Activated CD4-positive, alpha-beta T cell treated with anti-CD3 and anti-CD28 coated beads for 24 hours (primary cell): ENCODE measurements at places on chromosomes 16 and 17.

- peak; percentile 32 for DNase-seq
Observed at GRCh38 chr17:27807567-27808470, 7.5 kb upstream of the NOS2 start.

DNA sequence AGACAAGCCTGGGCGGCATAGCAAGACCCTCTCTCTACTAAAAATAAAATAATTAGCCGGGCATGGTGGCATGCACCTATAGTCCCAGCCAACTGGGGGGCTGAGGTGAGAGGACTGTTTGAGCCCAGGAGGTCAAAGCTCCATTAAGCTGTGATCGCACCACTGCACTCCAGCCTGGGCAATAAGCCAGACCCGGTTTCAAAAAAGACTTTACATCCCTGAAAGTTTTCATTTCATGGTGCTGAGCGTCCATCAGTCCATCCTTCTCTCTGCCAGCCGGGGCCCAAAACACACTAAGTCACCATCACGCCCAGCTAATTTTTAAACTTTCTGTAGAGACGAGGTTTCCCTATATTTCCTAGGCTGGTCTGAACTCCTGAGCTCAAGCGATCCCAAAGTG, 10.6 kb downstream of the RAB40B start:
- DNase-seq = no peak

DNA sequence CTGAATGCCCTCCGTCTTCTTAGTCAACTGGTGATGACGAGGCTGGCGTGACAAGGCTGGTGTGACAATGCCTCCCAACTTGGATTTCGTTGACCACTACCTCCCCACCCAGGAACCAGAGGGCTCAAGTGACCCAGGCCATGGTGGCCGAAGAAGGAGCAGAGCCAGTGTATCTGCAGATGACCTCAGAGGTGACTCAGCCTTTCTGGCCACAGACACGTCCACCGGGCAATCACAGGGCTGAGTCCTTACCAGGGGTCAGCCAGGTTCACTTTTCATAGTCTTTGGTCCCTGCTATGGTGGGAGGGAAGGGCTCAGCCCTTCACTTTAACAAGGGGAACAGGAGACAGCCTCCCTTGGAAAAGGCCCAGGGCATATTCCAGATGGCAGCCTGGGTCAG, 116.3 kb downstream of the MAF start:
- no peak for DNase-seq

GRCh38 chr17:45332989-45333701, 16.3 kb upstream of the MAP3K14 start:
- DNase-seq = no peak

DNA sequence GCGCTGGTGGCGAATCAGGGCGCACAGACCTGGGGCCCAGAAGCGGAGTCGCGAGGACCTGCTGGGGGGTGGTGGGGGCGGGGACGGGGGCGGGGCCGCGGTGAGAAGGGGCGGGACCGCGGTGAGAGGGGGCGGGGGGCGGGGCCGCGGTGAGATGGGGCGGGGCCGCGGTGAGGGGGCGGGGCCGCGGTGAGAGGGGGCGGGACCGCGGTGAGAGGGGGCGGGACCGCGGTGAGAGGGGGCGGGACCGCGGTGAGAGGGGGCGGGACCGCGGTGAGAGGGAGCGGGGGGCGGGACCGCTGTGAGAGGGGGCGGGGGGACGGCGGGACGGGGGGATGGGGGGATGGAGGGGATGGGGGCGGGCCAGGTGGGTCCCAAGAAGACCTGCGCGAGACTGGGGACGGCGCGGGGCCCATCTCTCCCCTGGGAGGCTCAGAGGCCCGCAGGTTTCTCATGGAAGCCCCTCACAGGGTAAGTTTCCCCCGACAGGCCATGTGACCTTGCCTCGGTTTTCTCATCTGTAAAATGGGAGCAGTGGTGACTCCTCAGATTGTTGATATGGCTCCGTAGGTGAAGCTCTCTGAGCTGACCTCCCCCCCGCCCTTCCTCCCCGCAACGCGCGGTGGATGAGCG, 28.6 kb upstream of the DBNDD1 start:
- DNase-seq = no peak

DNA sequence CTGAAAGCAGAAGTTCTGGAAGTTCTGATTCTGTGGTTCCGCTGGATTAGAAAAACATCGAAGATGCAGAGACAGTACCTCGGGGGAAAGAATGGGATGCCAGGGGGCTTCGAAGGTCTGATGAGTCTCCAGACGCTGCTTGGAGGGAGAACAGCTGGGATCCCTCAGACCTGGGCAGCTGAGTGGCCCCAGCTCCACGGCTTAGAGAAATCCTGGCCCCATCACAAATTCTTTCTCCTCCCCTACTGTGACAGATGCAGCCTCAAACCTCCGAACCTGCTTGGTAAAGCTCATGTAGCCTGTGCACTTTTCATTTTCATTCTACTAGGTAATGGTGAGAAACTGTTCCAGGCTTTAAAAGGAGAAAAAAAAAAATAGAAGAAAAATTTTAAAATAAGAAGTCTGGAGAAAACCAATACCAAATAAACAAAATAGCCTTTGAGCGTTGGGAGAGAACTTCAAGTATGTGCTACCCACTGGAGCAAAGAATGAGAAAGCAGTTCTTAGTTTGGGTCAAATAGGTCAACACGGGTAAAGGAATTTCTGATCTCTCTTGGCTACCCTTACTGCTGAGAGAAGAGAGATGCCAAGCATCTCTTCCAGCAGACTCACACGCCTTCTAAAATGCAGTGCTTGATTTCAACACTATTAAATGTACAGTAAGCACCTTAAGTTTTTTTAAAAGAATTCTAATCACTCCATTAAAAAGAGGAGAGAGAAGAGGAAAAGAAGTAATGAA, 19.9 kb downstream of the MAF start:
- DNase-seq = no peak

DNA sequence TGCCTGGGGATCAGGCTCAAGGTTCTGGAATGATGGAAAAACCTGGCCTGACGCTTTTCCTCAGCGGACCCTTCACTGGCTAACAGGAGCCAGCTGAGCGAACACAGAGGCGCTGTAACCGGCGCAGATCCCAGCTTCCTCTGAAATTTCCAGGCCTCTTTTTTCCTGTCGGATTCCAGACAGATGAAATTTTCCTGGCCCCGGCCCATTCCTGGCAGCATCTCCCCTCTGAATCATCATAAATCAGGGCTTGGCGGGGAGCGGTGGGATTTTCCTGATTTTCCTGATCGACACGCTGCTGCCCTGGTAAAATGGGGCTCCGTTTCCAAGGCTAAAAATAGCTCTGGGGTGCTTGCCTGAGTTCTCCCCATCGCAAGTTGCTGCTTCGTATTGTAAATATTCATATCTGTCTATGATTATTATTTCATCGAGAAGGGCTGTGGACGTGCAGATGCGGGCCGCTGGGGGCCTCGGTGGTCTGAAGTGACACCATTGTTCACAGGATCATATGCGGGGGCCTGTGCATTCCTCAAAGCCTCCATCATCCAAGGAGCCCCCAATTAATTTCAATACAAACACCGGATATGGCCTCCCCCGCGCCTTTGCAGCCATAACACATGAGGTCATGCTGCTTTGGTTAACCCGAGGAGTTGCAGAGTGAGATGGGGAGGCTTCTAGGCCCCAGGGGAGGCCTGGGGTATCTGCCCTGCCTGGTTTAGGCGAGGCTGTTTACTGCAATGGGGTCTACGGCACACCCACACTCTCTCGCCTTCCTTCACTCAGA, 45.8 kb upstream of the ETV4 start:
- no peak for DNase-seq

DNA sequence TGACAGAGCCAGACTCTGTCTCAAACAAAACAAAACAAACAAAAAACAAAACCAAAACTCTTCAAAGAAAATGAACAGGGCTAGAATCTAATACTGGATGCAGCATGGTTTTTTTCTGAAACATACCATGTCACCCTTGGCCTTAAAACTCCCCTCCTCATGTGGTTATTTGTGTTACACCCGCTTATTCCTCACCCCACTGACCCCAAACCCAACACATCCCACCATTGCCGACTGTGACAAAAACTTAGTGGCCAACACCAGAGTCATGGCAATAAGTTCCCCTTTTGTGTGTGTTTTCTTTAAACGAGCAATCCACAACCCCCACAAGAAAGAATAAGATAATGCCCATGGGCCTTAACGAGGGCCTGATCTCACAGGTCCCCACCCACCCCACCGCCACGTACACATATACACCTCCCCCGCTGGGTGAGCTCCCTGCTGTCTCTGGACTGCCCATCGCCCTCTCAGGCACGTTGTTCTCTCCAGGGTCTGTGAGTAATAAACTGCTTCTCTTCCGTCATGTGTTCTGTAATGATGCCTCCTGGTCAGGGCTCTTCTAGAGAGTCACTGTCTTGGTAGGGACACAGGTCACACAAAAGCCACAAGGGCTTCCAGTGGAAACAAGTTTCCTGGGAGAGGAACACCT, 16.8 kb upstream of the ENGASE start:
- no peak for DNase-seq

GRCh38 chr17:34099859-34100515, 155.1 kb upstream of the CCL2 start:
- no peak for DNase-seq

DNA sequence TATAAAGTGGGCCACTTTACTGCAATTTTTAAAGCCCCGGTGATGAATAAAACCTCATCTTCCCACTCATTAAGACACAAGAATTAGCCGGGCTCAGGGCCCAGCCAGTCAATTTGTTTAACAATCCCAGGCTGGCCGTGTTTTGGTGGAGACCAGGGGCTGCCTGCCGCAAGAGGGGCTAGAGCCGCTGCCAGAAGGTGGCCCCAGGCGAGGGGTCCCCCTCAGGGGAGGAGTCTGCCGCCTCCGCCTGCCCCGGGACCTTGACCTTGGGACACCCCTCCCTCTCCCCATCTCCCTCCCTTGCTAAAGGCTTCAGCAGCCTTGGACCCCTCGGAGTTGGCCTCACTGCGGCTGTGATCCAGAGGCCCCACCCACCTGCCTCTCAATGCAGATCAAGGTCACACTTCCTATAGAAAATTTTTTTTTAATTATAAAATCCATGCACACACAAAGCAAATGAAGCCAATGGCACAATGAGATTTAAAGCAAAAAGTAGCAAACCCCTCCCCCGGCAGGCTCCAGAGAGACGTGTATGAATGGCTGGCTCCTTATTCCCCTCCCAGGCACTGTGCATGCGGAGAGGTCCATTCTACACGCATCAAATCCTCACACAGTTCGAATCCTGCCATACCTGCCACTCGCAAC, 23.0 kb upstream of the SLC38A10 start:
- no peak for DNase-seq

DNA sequence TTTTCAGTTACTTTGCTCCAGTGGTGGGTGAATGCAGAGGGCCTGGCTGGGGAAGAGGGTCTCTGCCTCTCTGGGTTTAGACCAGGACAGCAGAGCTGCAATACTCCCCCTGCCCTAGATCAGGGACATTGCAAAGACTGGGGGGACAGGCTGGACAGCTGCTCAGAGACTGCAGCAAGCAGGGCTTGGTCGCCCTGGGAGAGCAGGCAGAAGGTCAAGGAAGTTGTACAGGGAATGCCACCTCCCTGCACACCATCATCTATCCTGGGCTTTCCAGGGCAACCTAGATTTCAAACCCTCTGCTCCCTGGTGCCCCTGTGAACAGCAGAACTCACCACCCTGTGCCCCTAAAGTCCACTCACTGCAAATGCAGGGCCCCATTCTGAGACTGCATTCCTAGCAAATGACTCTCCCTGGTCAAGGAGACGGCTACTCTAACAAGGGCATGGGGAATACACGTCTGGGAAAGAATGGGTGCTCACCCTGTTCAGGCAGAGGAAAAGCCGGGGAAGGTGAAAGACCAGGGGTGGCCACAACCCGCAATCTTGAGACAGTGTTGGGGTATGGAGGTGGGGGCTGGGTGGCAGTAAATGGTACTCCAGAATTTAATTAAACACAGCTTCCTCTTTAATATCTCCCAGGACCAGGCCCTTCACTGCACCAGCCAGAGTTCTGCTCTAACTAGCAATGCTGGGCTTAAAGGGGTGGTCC, 1.0 kb downstream of the KIFC3 start:
- no peak for DNase-seq

DNA sequence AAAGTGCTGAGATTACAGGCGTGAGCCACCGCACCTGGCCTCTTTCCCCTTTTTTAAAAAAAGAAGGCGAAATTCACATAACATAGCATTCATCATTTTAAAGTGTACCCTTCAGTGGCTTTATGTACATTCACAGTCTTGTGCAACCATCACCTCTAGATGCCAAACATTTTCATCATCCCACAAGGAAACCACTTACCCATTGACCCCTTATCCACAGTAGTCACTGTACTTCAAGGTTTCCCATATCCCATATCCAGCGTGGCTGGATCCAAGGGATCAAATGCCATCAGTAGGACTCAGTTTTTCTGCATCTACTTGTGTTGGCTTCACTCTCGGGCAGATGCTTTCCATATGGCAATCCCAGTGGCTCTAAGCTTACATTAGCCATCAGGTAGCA, 50.3 kb downstream of the BMERB1 start:
- no peak for DNase-seq

DNA sequence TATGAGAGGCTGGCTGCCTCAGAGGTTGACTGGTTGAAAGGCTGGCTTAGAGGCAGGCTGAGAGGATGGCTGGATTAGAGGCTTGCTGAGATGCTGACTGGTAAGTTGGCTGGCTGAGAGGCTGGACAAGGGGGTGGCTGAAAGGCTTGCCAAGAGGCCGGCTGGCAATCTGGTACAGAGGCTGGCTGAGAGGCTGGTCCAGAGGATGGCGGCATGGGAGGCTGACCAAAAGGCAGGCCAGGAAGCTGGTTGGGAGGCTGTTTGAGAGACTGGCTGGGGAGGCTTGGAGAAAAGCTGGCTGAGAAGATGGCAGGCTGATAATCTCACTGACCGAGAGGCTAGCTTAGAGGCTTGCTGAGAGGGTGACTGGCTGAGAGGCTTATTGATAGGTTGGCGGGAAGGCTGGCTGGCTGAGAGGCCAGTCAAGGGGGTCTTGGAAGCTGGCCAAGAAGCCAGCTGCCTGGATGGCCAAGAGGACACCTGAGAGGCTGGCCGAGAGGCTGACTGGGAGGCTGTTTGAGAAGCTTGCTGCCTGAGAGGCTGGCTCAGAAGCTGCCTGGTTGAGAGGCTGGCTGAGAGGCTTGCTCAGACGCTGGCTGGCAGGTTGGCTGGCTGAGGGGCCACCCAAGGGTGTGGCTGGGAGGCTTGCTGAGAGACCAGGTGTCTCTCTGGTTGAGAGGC, 34.2 kb upstream of the ACSM2B start:
- no peak for DNase-seq

GRCh38 chr17:16325964-16326363, 27.3 kb downstream of the CENPV start:
- DNase-seq = no peak

DNA sequence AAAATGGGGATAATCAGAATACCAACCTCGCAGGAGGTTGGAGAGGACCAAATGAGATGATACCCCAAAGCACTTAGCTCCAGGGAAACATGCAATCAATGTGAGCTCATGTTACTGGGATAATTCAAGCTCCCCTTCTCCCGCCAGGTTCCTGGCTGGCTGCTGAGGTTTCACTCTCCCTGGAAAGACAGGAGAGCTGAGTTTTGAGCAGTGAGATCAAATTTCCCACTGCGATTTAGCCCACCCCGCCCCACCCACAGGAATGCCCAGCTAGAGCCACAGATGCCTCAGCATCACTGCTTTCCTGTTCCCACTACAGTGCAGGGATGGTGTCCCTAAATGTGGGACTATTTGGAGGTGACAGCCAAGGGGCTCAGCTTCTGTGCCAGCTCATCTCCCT, 56.7 kb downstream of the ZNF423 start:
- no peak for DNase-seq

GRCh38 chr16:911604-912321, 59.0 kb downstream of the LMF1 start:
- no peak for DNase-seq
